ENCODE measurements at places on chromosomes 3 and 15.

GRCh38 chr3:55405436-55405835, 81.7 kb downstream of the WNT5A start:
- no peak for DNase-seq

DNA sequence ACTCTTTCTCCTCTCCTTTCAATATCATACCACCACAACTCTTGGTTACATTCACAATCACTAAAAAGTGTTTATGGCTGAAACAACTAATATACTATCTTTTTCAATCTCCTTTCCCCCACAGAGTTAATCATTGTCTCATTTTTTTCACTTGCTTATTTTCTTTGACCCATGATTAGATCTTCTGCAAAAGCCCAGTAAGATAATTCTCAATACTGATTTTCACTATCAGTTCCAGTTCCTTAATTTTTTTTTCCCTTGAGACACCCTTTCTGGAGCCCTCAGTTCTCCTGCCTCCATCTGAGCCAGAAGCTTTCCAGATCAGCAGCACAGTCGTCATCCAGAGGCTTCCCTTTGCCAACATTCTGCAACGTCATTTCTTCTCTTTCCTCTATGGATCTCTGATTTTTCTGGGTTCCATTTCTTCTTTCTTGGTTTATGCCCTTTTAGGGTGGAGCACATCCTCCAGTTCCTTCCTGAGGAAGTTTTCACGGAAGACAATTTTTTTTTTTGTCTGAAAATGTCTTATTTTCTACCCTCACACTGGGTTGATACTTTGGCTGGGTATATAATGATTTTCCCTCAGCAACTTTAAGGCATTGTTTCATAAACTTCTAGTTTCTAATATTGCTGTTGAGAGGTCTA, 88.7 kb upstream of the C15orf39 start:
- DNase-seq, result no peak

- peak; percentile 96 for DNase-seq
Observed at GRCh38 chr15:99059010-99059981, 45.6 kb upstream of the SYNM start.

- DNase-seq, result no peak
Observed at GRCh38 chr15:73845507-73845906, 27.9 kb upstream of the TBC1D21 start.

- DNase-seq, result no peak
Observed at GRCh38 chr15:34335176-34336032, 2.2 kb downstream of the SLC12A6 start.
